ENCODE measurements at places on chromosomes 2 and 18.

DNA sequence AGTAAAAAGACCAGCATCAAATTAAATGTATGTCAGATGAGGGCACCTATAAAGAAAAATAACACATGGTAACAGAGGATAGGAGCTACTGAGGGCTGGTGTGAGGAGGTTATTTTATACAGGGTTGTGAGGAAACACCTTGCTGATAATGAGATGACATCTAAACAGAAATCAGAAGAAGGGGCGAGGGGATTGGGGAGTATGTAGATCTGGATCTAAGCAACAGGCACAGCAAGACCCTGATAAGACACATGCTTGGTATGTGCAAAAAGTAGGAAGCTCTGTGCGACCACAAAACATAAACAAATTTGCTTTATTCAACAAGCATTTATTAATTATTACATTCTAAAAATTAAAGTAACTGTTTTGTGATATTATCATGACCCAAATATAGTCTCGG is 295.4 kb downstream of the ZEB2 start:
- no peak for DNase-seq

DNA sequence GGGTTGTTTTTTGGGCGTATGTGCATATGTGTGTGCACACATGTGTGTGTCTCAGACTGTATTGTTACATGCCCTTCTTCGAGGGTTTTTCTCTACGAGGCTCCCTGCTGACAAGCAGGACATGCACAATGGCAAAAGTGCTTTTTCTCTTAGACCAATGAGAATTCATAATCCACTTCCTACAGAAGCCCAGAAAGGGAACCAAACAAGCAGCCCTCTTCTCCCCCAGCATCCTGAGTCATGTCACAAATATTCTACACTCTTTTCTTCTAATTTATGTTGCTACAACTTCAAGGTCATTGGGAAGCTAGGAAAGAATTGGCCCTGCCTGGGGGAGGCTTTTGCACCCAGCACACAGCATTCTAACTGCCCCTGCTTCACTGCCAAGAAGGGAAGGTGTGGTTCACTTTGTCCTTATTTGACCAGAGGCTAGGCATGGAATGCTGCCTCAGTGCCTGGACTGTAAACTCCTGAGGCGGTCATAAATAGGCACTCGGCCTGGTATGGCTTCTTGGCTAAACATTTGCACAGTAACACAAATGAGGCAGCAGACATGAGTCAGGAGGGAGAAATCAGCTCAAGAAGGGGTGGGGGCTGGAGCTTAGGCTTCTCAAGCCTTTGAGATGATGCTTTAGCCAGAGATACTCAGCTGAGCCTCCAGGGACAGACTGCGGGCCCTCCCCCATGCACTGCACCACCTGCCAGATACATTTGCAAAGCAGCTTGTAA is 92.7 kb upstream of the KLF7 start:
- DNase-seq, result peak; percentile 54

- no peak for DNase-seq
Measured at GRCh38 chr18:33836564-33836963, 258.5 kb downstream of the ASXL3 start.

- DNase-seq, result no peak
Measured at GRCh38 chr18:69898241-69898861, 49.3 kb downstream of the CD226 start.

DNA sequence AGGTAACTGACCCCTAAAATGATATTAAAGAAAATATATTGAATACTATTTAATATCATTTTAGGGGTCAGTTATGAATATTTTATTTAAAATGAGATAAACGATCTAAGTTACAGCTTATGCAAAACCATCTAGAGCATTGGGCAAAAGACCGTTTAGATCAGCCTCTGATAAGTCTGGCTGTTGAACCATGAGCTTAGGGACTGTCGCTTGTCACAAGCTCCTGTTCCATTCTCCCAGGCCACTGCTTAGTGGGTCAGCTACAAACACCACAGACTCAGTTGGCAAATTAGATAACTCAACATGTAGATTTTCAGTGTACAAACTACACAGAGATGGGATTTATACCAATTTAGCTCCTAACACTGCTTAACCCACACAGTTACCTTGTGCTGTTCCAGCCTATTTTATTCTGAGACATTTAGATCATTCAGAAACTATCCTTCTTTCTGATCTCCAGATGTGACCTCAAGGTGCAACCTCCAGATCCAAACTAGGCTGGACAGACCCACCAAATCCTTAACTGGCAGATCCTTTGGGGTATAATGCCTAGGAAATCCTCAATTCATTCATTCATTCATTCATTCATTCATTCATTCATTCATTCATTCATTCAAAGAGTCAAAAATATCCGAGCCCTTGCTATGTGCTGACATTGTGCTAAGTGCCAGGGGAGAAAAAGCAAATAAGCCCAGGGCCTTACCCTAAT is 82.8 kb downstream of the HRH4 start:
- DNase-seq, result no peak

All from hypothalamus (tissue), 51 donors.